T1000 (cell line): ENCODE measurements at places on chromosomes 3 and 15.

DNA sequence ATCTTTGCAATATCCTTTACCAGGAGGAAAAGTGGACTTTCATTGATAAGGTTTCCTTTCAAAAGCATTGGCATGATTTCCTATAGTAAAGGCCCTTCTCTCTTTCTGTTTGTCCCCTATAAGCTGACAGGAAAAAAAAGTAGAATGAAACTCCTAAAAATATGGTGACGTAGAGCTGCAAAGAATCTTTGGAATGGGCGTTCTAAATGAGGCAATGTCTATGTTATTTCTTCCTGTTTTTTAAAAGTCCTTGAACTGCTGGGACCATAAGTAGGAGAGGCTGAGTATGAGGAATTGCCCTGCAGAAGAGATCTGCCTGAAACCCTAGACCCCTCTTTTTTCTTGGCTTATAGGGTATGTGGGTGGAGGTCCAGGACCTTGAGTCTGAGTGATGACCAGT, 17.2 kb downstream of the ST3GAL6 start:
- DNase-seq, result no peak

- no peak for DNase-seq
Observed at GRCh38 chr3:113117511-113118234, 93.7 kb upstream of the BOC start.

DNA sequence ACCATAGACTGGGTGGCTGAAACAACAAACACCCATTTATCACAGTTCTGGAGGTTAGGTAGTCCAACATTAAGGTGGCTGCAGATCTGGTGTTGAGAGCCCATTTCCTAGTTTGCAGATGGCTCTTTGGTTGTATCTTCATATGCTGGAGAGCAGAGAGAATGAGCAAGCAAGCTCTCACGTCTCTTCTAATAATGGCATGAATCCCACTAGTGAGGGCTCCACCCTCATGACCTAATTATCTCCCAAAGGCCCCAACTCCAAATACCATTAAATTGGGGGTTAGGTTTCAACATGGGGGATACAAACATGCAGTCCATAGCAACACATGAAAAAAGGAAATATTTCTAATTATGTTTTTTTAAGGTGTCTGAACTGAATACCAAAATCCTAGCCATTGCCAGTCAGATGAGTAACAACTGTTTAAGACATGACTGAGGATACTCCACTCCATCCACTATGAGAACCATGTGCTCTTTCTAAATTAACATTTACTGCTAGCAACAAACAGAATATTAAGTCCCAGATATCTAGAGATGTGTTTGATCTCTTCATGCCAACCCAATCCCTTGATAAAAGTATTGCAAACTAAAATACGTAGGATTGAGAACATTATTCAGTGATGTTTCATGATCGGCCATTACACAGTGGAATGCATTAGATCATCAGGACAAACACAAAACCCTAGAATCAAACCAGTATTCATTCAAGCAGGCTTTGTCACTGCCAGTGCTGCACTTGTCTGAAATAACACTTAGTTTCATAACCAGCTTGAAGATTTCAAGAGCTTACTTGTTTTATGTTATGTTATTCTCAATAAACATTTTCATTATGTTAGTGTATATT, 340.3 kb downstream of the SLC9A9 start:
- DNase-seq, result no peak

DNA sequence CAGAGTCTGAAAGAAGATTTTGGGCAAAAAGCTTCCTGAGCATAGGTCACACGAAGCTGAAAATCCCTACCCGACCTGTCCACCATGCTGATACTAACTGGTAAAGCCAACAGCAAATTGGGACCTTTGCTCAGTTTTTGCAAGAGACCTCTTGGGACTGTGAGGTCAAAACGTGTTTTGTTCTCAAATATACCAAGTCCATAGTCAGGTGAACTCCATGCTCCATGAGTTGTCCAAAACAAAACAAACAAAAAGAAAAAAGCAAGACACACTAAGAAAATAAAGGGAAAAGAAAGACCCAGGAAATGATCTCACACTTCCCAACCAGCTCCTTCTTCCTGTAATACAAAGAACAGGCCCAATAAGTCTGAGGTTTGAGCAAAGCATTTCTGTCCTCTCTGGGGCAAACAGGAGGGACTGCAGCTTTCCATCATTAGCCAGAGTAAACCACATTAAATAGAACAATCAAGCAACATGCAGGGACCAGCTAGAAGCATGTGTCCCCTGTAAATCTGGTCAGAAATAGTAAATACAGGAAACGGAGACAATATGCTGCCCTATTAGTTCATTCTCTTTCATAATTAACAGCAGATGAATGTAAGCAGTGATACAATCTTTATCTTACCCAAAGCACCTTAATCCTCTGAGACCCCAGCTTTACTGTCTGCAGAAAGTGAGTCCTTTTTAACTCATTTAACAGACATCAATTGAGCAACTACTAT, 125.0 kb upstream of the LIPC start:
- no peak for DNase-seq

DNA sequence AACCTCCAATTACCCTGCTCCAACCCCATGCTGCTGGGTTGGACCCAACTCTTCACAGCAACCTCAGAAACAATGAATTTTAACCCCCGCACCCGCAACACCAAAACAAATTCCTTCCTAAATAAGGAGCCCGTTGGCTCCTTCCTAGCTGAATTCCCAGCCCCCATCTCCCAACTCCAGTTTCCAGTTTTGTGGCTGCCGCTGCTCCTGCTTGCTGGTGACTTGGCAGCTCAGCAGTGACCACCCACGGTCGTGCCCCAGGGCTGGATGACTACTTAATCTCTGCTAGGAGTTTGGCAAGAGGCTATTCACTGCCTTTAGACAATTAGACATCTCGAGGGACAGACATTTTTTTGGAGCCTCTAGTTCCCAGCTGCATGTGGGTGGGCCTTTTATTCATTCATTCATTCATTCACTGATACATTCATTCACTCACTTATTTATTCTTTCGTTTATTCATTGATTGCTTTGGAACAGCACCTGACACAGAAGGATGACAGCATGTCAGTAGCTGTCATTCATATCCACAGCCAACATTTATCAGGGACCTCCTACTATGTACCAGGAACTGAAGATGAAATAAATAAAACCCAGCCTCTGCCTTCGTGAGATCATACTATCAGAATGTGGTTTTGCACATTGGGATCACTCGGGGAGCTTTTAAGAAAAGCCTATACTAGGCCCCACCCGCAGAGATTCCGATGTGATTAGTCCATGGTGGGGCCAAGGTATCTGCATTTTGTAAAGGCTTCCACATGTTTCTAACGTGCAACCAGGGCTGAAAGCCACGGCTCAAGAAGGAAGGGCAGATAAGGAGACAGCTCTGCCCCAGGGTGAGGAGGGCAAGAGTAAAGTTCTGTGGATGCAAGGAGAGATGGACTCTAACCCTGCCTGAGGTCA, 256.5 kb downstream of the SHQ1 start:
- peak; percentile 94 for DNase-seq

- no peak for DNase-seq
Observed at GRCh38 chr15:35680951-35681350, 135.0 kb upstream of the DPH6 start.

DNA sequence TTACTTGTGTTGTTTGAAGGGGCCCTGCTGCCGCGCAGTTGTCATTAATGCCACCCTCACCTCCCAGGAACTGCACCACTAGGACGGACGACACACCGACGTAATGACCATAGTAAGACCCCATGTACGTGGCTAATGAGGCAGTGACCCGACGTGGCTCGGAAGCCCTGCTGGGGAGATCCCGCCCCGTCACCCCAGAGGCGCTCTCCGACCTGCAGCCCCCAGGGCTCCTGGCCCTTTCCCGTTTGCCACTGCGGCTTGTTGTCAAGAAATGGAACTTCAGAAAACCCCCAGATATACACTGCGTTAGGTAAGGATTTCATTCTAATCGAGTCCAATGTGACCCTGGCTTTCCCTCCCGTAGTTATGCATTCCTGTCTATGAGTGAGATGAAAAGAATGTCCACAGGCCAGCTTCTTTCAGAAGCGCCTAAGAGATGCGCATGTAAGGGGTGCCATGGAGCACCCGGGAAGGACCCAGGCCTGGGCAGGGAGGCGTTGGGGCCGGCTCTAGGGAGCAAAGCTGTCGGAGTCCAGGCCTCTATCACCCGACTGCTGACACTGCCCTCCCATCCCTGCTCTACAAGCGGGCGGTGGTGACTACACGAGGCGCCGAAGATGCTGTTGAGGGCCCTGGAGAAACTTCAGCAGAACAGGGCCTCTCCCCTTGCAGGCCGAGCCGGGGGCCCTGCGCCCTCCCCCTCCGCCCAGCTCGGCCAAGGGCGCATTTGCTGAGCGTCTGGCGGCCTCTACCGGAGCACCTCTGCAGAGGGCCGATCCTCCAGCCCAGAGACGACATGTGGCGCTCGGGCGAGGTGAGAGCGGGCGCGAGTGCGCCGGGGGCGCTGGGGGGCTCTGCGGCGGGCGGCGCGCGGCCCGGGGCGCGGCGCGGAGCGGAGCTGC, at the start of gene GABRA5:
GABRA5 (plus strand) TSS at position 765 of the 902 bp plus-strand sequence. CDS start 2,187 bp downstream, outside the sequence.
- no peak for DNase-seq

DNA sequence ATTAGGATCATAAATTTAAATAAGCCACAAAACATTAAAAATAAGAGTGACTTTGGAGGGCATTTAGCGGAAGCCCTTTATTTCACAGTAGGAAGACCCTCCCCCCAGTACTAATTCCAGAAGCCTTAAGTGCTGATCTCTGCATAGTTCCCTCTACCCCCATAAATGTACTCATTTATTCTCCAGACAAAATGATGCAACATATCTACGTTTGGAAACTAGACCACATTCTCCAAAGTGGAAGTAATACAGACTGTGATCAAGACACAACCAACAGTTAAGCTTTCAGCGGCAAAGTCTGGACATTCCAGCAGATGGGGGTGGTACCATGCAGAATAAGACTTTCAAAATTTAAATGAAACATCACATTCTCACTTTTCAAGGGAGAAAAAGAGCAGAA, 44.8 kb upstream of the RPS17 start:
- DNase-seq, result no peak

DNA sequence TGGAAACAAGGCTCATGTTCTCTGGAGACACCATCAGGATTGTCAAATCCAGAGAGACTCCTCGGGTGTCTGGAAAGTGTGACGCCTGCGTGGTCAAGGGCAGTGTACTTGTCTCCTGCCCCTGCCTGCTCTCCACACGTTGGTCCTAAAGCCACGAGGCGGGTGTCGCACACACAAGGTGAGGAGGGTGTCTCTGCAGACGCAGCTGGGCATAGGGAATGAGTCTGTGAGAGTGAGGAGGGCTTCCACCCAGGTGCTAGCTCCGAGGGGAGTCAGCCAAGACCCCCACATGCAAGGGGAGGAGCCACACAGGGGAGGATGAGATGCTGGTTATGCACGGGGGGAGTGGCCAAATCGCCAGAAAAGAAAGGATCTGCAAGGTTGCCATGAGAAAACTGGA, 27.9 kb upstream of the OCA2 start:
- DNase-seq, result no peak

DNA sequence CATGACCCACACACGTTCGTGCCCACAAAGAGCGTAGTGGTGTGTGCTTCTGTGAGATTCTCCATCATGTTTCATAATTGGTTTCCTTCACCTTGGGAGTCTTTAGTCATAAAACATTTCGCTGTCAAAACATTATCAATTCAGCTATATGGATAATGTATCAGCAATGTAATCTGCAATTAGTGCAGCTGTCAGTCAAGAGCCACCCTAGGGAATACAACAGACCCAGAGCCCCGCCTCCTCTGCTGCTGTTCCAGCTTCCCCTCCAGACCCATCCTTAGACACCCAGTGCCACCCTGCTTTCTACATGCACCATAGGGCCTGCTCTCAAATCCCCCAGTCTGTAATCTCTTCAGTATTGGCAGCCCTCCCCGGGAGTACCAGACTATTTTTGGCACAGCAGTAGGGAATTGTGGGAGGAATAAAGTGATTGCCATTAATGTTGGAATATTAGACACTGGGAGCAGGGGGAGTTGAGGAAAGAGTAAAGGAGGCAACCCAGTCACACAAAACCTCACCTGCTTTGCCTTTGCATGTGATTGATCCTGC, 31.5 kb upstream of the C3orf80 start:
- DNase-seq, result no peak

DNA sequence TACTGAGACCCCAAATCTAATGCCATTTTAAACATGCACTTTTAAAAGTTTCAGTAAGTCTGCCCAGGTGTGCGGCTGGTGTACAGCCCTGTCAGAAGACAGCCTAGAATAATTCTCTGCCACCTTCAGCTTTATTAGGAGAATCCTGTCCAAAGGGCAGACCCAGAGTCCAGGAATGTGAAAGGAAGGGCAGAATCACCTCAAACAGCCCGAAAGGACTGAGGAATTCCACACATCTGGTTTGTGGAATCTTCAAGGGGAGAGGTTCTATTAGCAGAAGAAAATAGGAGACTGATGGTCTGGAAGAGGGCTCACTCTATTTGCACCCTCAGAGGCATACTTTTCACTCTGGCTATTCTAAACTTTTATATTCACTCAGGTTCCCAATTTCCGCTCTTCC, 46.6 kb downstream of the TYRO3 start:
- no peak for DNase-seq

DNA sequence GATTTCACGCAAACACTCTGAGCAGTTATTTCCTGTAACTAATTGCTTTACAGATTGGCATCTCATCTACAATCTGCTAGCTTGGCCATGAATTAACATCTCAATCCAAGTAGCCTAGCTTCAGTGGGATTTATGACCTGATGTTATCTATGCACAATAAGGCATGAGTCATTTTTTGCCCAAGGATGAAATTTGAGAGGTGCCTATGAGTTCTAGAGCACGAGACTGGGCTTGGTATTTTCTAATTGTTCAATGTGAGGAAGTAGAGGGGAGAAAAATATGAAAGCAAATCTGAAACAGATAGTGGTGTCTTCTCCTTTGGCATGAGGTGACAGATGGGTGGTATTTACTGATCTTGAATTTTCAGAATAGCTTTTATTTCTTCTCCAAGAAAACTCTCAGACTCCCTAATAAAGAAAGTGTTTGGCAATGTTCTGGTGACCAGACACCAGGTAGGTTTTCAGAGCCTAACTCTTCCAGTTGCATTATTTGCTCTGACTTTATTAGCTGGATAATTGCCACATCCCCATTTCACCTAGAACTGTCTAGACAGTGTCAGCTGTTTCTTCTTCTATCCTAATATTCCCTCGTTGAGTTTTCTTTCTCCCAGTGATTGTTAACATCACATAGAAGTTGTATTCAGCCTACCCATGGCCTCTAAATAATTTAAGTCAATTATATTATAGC, 301.0 kb upstream of the UMPS start:
- DNase-seq, result no peak

- DNase-seq, result no peak
Observed at GRCh38 chr3:35522450-35522849, 116.9 kb upstream of the ARPP21 start.

DNA sequence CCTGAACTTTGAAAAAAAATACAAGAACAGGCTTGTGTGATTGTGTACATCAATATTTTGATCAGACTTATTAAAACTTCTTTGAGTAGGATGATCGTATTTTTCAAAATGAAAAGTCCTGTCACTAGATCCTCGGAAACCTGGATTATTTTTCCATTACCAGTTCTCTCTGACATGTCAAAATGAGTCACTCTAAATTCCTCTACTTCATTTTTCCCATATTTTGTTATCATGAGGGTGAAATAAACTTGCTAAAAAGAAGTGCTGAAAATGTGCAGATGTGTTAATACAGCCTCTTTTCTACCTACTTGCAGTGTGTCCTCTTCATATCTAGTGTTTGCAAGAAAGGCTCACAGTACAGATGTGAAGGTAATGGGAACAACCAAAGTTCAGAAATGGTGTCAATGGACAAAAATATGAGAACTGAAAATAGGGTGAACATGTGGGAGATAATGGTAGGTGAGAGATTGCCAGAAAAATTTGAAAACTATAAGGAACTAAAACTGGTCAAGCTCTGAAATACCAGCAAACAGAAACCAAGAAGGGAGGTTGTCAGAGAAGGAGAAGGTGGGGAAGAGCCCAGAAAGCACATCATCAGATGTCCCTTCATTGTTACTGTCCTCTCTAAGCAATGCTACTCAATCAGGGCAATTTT, 108.2 kb downstream of the EOMES start:
- DNase-seq, result no peak
